Stimulated activated CD4-positive, alpha-beta T cell treated with anti-CD3 and anti-CD28 coated beads, Interleukin-1b, Interleukin-23, amount 100 ng/mL, for 24 hours (primary cell): ENCODE measurements at places on chromosomes 5 and 9.

GRCh38 chr5:150123542-150123941 is 32.1 kb downstream of the PDGFRB start:
- no peak for DNase-seq

DNA sequence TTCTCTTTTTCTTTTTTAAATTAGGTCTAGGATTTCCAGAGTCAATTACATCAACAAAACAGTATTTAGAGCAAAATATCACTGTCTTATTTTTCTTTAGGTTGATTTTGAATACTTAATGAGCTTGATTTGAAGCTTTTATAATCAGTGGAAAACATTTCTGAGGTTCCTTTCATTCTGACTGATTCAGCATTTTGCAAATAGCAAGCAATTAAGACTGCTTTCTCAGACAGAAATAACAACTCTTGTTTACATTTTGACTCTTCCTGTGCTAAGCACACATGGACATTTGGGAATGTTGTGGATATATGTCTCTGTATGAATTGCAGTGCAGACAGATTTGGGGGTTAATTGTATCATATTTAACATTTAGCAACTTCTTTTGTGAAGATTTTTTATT is 22.2 kb upstream of the MCCC2 start:
- no peak for DNase-seq

- no peak for DNase-seq
Observed at GRCh38 chr5:112669328-112669963, 68.2 kb upstream of the APC start.

DNA sequence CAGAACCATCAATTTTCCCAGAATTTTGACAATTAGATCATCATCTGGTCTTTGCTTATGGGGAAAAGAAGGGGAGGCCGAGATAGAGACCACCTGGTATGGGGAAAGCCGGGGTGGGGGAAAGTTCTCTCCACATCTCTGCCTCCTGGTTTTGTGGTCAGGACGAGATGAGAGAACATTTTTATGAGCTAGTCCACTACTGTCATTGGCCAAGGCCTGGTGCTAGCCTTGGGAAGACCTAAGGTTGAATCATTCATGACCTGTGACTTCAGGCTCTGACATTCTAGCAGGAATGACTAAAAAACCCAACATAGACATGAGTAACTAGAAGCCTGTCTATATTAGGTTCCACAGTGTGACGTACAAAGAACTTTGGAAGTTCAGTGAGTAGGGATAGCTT is 135.2 kb downstream of the PTTG1 start:
- DNase-seq = no peak

DNA sequence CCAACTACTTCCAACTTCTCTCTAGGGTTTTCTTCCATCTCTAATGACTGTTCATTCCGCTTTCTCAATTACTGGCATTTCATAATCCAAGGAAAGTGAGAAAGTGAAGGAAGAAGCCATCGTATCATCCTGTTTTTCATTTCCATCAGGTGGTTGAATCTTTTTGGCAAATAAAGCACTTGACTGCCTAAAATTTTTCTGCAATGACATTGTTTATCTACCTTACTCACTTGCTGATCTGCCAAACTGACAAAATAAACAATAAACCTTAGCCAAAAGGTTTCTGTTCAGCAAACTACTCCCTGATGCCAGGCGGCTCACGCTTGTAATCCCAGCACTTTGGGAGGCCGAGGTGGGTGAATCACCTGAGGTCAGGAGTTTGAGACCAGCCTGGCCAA is 18.4 kb downstream of the FNBP1 start:
- DNase-seq = no peak

GRCh38 chr9:73280113-73280512 is 128.4 kb downstream of the ANXA1 start:
- DNase-seq = no peak
